Cortex of kidney (tissue), 1 donor: ENCODE measurements at places on chromosomes 5 and 9.

GRCh38 chr9:23842565-23843129, 16.6 kb upstream of the ELAVL2 start:
- no peak for DNase-seq

- no peak for DNase-seq
Measured at GRCh38 chr5:54990841-54991258, 5.5 kb upstream of the ESM1 start.

GRCh38 chr9:34654323-34655051, 2.5 kb downstream of the IL11RA start:
- DNase-seq, result no peak

DNA sequence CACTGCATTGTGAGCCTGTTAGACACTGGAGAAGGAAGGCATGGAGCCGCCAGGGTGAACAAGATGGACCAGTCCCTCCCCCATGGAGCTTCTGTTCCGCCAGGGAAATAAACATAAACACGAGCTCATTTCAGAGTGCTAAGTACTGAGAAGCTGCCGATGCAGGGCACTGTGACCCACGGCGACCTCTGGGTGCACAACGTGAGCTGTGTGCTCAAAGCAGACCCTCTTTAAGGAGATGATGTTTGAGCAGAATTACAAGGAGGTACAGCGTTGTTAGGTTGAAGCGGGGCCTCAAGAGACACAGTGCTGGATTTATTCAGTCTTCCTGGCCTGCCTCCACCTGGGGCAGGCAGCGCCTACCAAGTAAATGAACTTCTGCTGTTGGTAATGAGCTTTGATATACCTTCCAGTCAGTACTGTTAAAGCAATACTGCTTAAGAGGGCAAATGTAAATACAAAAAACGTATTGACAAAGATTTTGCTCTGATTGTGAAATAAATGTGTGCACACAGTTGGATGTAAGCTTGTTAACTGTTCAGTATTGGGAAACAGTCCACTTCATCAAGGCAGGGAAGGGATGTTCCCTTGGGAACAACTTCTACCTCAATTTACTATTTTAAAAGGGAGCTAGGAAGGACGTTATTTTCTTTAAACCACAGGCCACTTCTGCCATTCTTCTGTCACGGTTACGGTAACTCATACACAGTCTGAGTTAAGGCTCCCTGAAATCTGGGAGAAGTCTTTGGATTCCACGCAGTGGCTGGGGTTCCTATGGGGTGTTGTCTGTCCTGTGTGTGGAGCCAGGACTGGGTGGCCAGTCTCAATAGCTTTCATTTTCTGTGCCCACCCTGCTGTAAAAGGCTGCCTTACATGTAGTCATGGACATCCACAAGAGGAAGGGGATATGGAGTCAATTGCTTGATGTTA, 48.9 kb upstream of the DMRT1 start:
- no peak for DNase-seq

- no peak for DNase-seq
Measured at GRCh38 chr5:114648940-114649339, 287.1 kb downstream of the KCNN2 start.

GRCh38 chr9:70113403-70114022, 69.9 kb downstream of the MAMDC2 start:
- DNase-seq, result no peak

GRCh38 chr9:126939821-126940221, 25.2 kb downstream of the RALGPS1 start:
- no peak for DNase-seq

DNA sequence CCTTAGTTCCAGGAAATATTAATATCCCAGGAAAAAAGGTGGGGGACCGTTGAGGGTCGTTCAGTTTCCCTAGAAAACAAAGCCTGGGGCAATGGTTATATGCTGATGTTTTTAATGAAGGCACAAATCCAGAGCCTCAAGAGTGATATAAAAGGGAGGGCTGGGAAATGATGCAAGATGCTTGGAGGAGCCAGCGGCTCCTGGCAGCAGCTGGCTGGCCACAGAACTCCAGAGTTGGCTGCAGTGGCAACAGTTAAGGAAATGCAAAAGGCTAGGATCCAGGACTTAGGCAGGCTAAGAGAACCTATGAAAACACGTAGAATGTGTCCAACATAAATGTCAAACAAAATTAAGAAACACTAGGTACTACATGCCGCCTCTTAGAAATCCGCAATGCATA, 31.0 kb upstream of the B4GALT1 start:
- DNase-seq, result no peak

DNA sequence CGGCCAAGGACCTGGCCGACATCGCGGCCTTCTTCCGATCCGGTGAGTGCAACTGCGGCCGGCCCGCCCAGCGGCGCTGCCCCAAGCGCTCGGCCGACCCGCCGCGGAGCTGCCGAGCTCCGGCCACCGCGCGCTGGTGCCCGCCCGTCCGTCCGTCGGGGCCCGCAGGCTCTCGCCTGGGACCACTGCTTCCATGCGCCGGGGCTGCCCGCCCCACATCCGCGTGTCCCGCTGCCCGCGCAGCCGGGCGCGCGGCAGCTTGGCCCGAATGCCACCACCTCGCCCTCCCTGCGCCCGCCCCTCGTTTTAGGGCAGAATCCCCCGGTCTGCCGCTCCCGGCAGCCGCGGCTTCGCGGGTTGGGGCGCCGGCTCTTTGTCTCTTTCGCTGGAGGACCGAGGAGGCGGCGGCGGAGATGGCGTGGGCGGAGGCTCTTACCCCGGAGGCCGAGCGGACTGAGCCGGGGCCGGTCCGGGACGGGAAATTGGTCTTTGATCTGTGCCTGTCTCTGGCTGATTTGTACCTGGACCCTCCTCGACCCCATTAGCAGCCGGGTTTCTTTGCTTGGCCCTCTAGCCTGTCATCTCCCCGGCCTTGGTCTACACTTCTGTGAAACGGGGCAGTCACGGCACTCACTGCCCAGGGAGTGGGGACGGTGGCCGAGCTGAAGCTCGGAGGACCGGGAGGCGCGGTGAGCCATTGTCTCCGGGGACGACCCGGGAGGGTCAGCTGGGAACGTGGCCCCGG, 871 bp downstream of the TRIO start:
- DNase-seq, result no peak

GRCh38 chr5:1962619-1963355, 80.1 kb upstream of the IRX4 start:
- DNase-seq, result no peak

- no peak for DNase-seq
Measured at GRCh38 chr5:93311881-93312280, 269.1 kb downstream of the NR2F1-AS1 start.

DNA sequence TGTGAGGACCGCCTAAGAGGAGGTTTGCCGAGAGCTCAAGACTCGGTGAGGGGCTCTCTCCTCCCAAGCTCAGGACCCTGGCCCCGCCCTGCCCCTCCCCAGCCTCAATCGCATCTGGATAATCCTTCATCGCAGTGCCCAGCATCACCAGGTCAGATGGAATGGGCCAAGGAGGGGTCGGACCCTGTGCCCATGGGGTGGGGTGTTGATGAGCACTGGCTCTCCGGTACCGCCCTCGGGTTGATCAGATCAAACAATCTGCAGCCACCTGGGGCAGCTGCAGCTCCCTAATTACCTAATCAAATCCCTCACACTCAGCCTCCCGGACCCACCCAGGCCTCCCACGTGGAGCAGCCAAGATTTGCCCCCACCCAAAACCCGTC, 24.4 kb upstream of the TDRD7 start:
- no peak for DNase-seq

DNA sequence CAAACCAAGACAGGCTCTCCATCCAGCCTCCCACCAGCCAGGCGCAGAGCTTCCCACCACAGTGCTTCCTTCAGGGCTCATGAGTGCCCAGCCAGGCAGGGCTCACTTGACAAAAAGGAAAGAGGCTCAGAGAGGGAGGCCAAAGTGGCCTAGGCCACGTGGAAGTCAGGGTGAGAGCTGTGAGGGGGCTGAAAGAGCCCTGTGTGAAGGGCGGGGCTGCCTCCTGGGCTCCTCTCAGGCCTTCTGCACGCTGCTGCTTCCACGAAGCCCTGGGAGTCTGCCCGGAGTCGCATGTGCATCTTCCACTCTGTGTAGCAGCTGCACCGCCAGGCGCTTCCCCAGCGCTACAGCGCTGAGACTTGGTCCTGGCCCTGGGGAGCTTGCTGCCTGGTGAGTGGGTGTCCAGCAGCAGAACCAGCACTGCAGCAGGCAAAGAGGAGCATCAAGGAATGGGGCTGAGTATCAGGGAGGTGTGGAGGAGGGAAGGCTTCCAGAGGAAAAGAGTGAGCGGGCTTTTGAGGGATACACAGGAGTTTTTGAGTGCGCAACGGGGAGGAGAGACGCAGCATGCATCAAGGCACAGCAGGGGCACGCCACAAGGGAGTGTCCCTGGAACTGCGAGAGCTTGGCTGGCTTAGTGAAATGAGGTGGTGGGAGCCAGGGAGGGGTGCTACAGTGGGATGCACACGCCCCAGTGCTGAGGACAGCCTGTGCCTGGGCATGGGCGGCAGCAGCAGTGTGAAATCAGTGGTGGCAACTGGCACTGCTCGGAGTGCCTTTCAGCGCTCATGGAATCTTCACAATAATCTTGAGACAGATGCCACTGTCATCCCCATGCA, 178.0 kb downstream of the GAPVD1 start:
- DNase-seq, result no peak

- no peak for DNase-seq
Measured at GRCh38 chr9:69283003-69283402, 42.0 kb upstream of the ENTREP1 start.

DNA sequence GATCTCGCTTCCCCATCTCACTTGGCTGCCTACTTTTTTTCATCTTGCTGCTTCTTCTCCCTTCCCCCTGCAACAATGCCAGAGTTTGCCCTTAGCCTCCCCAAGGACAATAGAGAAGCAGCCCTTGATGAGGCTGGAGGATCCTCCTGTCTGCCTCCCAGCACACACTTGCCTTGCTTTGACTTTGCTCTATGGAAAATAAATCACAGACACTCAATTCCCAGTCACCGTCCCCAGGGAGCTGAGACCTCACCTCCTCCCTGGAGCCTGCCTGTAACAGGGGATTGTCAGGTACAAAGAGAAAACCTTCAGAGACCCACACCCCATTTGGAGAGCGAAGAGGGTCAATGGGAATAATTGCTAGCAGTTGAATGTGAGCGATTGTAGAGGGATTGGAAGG, 242.1 kb upstream of the ZNF462 start:
- no peak for DNase-seq

DNA sequence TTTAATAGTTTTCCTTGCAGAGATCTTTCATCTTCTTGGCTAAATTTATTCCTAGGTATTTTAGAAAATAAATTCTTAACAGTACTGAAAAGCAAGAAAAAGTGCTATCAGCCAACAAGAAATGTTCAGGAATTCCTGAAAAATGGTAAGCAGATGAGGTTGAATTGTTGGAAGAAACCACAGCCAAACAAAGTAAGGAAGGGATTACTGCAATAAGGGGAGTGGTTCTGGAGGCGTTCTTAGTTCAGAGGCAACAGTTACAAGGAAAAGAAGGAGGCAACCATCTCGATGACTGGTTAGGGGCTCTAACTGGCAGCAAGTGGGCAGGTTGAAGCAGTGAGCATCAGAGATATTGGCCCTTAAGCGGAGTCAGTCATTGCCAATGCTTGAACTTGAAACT, 12.8 kb upstream of the OR13J1 start:
- no peak for DNase-seq
